Stomach (tissue), 19 donors: ENCODE measurements at places on chromosomes 13 and 19.

DNA sequence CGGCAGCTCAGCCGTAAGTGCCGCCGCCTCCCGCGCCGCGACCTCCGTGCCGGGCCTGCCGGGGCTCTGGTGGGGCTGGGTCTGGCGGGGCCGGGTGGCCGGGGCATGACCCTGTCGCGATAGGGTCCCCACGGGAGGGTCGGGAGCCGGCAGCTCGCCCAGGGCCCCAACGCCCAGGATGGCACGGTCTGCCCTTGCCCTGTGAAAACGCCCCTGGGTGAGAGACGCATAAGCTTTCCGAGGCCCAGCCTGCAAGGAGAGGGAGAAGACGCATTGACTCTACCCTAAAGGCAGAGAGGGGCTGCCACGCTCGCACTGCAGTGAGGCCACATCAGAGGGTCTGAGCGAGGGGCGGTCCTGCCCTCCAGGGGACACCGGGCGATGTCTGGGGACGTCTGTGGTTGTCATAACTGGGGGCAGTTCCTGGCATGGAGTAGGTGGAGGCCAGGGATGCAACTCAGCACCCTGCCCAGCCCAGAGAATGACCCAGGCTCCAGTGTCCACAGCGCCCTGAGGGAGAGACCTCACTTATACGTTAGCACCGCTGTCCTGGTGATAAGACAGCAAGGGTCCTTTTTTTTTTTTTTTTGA, 539 bp downstream of the ZNF554 start:
- peak; percentile 55 for DNase-seq

GRCh38 chr19:4373601-4374497, 26.5 kb downstream of the SH3GL1 start:
- peak; percentile 61 for DNase-seq

DNA sequence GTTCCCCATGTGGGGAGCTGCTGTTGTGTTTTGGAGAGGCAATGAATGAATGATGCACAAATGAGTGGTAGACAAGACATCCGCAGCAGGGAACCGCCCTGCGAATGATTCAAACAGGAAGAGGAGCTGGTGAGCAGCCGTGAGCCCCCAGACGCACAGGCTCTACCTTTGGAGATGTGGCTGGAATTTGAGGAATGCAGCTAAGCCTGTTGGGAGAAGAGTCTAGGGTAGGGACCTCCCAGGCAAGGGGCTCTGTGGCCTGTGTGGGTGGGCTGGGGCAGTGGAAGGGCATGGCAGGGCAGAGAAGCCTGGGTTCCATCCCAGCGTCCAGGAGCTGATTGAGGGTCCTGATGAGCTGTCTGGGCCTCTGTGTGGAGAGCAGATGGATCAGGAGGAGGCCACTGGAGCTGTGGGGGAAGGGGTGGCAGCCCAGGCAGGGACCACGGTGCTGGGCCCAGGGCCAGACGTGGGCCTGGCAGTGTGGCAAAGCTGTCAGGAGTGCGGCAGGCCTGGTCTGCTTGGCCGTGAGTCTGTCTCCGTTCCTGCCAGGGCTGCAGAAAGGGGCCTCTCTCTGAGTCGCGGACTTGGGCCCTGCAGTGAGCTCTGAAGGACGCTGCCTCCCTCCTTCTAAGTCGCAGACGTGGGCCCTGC, 41.8 kb upstream of the DCUN1D2 start:
- DNase-seq, result no peak

- DNase-seq, result peak; percentile 31
Measured at GRCh38 chr19:41999071-41999877, 5.2 kb upstream of the ATP1A3 start.

- DNase-seq, result peak; percentile 65
Measured at GRCh38 chr13:113969973-113970611, 3.8 kb downstream of the C13orf46 start.
